ENCODE measurements at places on chromosomes 7 and 10.

- DNase-seq = no peak
Measured at GRCh38 chr10:77850620-77851231, 75.8 kb downstream of the DLG5 start.

GRCh38 chr10:124921261-124921660, 20.7 kb upstream of the ZRANB1 start:
- DNase-seq = no peak

DNA sequence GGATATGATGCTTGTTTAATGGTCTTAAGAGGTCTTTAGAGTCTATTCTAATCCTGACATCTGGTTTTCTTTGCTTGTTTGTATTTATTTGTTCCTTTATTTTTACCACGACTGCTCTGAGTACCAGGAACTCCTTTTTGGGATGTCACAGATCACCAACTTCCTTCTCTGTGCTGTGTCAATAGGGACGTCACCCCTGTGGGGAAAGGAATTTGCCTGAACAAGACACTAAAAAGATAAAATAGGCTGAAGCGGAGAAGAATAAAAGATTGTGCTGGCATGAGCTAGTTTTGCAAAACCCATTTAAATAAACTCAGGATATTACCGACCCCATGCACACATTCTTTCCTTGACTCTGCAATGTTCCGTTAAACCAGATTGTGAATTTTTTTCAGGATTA, 27.7 kb downstream of the MGMT start:
- no peak for DNase-seq

- DNase-seq = no peak
Measured at GRCh38 chr7:27295236-27295635, 52.6 kb downstream of the EVX1 start.

DNA sequence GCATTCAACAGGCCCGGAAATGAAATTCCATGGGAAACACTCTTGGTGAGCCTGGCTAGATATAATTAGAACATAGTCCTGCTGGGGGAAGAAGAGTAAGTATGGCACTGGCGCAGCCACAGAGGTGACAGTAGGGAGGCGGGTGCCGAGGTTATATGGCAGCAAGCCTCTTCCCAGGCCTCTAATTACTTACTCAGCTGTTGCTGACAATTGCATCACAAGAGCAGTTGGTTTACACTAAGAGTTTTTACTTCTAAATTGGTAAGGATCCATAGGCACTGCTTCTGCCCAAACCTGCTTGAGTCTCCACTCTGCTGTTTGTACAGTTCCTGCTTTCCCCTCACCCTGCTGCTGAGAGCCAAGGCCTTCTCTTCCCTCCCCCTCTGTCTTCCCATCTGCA, 93.3 kb upstream of the DUSP5 start:
- DNase-seq = no peak

DNA sequence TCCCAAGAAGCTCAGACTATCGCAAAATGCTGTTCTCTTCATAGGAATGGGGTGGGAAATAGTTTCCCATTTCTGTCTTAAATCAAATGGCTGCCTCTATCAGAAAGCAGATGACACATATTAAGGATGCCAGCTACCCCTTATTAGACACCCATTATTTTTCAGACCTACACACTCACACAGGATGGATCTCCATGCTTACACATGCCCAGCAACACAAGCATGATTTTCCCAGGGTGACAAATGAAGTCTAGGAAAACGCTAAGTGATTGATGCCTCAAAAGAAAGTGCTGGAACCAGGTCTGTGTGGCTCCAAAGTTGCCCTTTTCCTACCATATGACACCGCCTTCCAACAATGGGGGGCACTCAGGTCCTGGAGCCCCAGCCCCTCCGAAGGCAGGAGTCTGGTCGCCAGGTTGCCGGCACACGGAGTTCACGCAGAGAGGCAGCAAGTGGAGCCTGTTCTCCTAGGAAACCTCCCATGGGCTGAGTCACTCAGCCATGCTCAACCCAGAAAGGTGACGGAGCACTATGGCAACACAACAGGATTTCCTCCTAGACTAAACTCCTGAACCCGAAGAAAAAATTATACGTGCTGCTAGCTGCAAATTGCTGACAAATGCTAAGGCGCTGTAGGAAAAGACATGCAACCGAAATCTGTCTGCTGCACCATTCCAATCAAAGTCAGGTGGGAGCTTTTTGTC, 19.8 kb downstream of the VOPP1 start:
- peak; percentile 75 for DNase-seq

Data from suppressor macrophage treated with lipopolysaccharide for 1 hour (primary cell).